ENCODE measurements at places on chromosomes 13 and 19. TPM values are rescaled to one million over a fixed set of nuclear protein-coding genes. Genes with fewer than 3 reads are reported as not detected.

Gene RUVBL2
- polyA plus RNA-seq: 138 TPM

GRCh38 chr13:103788061-103788652, 721.9 kb upstream of the SLC10A2 start:
- DNase-seq: no peak

Gene THSD1
- polyA plus RNA-seq: 4.5 TPM

- DNase-seq: no peak
Measured at GRCh38 chr19:4012092-4012974, 4.8 kb downstream of the PIAS4 start.

GRCh38 chr19:4185413-4186086, 3.1 kb downstream of the ANKRD24 start:
- DNase-seq: no peak

Gene C19orf81
- polyA plus RNA-seq: 0.47 TPM

DNA sequence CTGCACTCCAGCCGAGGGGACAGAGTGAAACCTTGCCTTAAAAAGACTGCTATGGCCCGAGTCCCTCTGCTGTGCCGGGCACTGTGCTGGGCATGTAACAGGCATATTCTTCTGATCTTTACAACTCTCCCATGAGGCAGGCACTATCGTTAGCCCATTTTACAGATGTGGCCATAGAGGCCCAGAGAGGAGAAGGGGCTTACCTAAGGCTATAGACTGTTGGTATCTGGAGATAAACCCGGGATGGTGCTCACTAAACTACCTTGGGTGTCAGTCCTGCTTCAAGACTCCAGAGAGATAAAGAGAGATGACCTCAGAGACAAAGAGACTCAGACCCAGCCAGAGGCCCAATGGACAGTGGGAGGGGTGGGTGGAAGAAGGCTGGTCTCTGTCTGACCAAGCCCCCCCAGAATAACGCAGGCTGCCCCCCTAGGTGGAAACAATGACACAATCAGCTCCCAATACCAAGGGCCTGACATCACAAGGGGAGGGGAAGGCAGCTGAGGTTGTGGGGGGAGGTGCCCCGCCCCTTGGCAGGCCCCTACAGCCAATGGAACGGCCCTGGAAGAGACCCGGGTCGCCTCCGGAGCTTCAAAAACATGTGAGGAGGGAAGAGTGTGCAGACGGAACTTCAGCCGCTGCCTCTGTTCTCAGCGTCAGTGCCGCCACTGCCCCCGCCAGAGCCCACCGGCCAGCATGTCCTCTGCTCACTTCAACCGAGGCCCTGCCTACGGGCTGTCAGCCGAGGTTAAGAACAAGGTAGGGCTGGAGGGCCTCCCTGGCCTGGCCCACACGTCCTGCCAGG, at the start of gene CNN1:
TSS of gene CNN1 (plus strand) at position 620 of the 805 bp plus-strand sequence. CDS start at position 697, 77 bp downstream.
- DNase-seq: peak; percentile 51

DNA sequence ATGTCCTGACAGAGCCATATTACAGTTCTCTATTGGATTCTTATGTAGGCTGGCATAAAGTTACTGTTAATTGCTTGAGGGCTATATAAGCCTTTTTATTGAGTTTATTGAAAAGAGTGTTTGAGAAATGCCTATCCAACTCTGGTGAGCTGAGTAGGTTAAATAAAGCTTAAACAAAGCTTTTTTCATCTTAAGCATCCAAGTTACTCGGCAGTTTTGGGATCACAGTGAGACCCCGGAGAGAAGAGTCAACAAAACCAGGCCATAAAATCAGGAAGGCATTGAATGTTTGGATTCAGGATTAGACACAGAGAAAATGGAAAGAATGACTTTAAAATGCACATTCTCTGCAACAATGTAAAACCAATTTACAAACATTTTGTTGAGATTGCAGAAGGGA, 588.5 kb downstream of the DACH1 start:
- no peak for DNase-seq

GRCh38 chr19:42538841-42539709, 10.8 kb upstream of the CEACAM1 start:
- no peak for DNase-seq

GRCh38 chr13:24505256-24505655, 7.3 kb downstream of the PARP4 start:
- no peak for DNase-seq

Gene UHRF1
- polyA plus RNA-seq: 10.3 TPM

- no peak for DNase-seq
Measured at GRCh38 chr13:99425485-99426341, 75.6 kb upstream of the TM9SF2 start.

Gene ZNF583
- 4.4 TPM for polyA plus RNA-seq

DNA sequence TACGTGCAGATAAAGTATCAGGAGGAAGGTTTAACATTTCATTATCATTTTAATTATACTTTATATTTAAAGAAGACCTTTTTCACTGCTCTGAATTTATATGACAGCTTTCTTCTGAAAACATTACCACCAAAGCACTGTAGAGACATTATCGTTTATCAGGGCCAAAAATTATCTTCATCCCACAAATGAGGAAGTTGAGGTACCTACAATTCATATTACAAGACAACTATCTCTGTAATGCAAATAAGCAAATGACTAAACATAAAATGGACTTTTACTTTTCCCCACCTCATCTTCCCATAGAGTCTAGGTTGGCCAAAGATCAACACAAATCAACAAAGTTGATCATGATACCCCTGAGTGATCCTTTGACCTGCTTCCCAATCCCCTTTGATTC, 30.9 kb upstream of the SMAD9 start:
- DNase-seq: no peak

Gene KLK11
- not detected for polyA plus RNA-seq

DNA sequence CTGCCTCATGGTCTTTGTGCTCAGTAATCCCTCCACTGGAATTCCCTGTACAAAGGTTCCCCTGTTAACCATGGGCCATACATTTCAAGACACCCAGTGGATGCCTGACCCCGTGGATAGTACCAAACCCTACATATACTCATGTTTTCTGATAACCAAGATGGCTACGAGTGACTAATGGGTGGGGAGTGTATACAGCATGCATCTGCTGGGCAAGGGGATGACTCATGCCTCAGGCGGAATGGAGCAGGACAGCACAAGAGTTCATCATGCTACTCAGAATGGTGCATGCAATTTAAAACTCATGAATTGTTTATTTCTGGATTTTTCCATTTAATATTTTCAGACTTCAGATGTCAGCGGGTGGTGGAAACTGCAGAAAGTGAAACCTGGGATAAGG, 13.3 kb upstream of the FGF9 start:
- DNase-seq: no peak

DNA sequence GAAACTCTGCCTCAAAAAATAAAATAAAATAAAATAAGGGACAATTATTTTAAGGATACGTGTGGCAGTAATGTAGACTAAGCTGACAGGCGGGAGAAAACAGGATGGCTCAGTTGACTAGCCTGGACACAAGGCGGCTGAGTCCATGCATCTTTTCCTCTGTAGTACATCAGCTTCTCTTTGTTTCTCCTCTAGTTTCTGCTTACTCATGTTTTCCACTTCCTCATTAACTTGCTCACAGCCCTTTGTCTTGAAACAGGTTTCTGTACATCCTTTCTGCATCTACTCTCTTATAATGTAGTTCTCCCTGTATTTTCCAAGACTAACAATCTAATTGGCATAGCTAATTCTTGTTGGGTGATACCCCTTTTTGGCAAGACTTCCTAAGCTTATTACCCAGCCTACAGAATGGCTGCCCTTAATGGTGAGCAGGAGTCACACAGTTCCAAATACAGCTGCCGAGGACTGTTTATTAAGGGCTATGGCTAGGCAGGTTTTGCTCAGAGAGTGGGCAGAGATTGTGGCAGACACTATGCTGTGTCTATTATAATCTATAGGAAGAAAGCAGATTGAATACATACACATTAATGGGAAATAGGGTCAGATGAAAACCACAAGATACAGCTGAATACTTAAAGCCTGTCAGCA, 58.7 kb upstream of the KLF5 start:
- DNase-seq: no peak

Gene JUND
- 92.0 TPM for polyA plus RNA-seq

Gene ZNF560
- polyA plus RNA-seq: 0.38 TPM

- no peak for DNase-seq
Measured at GRCh38 chr13:112726016-112726767, 36.4 kb downstream of the ATP11A start.

DNA sequence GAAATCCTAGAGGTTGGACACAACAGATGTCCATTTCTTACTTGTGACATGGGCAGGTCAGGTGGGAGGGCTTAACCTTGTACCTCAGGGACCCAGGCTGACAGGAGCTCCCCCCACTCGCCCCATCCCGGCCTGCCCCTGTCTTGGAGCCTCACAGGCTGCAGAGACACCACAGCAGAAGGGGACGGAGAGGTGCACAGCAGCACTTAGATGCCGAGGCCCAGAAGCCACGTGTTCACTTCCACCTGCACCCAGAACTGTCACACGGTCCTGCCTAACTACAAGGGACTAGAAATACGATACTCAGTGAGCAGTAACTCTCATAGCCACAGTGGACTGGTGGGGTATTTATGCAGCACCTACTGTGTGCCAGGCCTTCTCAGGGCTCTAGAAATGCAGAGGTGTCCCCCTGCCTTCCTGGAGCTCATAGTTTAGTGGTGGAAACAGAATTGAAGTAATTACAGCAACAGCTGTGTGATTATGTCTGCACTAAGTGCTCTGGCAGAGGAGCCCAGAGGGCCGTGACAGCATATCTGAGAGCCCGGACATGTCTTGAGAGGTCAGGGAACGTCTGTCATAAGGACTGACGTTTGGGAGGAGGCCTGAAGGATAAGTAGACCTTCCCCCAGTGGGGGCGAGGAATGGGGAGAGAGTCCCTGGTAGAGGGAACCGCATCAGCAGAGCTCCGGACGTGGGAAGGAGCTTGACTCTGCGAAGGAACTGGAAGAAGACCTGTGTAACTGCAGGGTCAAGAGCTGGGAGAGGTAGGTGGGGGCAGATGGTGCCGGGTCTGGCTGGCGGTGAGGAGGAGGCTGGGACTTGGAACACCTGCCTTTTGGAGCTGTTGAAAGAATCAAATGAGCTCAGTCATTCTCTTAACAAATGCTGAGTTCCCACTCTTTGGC, 130.0 kb downstream of the SIPA1L3 start:
- DNase-seq: no peak

DNA sequence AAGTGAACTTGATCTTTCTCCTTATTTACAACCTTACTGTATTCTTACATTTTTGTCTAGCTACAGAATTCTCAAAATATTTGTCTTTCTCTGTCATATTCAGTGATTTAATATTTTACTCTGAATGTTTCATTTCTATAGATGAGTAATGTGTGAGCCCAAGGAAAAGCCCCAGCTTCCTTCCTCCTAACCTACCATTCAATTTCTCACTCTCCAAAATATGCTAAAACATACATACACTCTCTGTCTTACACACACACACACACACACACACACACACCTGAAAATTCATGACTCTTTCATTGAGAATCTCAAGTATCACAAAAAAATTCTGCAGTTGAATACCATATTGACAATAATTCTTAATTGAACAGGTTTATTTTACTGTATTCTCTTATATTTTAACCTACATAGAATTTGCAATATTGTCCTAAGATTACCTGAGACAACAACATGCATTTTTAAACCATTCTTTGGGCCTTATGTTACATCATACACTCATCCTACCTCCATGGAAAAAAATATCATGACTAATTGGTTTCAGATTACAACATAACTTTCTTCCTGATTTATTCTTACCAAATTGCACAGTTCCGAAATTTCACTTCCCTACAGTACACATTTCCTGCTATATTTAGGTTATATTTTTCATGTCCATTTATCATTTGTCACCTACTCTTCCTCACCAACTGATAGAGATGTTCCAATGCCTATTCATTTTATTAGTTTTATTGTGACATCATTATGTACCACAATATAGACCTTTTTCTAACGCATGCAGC, 1965.6 kb upstream of the PCDH20 start:
- DNase-seq: no peak

DNA sequence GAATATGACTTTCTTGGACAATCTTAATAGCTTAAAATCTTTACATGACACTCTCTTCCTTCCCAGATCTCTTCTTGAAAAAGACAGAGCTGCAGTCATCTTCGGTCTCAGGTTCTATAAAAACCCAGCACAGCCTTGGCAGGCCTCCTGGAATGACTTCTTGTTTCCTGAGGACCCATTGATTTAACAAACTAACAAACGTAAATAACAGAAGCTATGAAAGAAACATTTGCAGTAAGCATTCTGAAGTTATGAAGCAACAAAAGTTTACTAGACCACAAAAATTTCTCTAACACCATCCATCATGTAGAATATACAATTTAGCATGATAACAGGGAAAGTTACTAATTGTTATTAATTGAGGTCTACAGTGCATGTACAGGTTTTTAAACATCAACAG, 62.8 kb upstream of the STARD13 start:
- peak; percentile 71 for DNase-seq

GRCh38 chr13:80334597-80335260, 6.2 kb downstream of the SPRY2 start:
- DNase-seq: no peak

DNA sequence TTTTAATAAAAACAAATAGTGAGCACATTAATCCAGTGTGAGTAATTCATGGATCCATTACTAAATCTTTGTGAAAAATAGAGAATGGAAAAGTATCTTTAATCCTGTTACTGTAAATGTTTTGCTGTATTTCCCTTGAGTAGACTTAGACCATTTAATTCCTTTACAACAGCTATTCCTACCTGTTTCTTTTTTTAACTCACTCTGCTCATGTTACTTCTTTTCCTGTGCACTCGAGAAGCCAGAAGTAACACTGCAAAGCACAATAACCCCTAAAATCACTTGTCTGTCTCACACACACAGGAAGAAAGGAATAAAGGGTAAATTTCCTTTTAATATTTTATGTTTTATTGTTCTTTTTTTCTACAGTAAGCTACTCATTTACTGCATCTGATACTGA, 244.3 kb downstream of the SHISA2 start:
- DNase-seq: no peak

Gene ANGPTL4
- polyA plus RNA-seq: 2.2 TPM

Gene PSG3
- polyA plus RNA-seq: 0.39 TPM

- DNase-seq: no peak
Measured at GRCh38 chr13:76222511-76222910, 586.4 kb downstream of the LMO7 start.

Gene SCN1B
- 6.2 TPM for polyA plus RNA-seq
